ENCODE measurements at places on chromosomes 4 and X.

GRCh38 chr4:4472344-4472958 lies 69.4 kb downstream of the STX18 start:
- DNase-seq, result no peak

- DNase-seq, result no peak
Observed at GRCh38 chr4:129641179-129641578, 545.2 kb downstream of the C4orf33 start.

- no peak for DNase-seq
Observed at GRCh38 chr4:17187003-17187402, 288.6 kb upstream of the LDB2 start.

DNA sequence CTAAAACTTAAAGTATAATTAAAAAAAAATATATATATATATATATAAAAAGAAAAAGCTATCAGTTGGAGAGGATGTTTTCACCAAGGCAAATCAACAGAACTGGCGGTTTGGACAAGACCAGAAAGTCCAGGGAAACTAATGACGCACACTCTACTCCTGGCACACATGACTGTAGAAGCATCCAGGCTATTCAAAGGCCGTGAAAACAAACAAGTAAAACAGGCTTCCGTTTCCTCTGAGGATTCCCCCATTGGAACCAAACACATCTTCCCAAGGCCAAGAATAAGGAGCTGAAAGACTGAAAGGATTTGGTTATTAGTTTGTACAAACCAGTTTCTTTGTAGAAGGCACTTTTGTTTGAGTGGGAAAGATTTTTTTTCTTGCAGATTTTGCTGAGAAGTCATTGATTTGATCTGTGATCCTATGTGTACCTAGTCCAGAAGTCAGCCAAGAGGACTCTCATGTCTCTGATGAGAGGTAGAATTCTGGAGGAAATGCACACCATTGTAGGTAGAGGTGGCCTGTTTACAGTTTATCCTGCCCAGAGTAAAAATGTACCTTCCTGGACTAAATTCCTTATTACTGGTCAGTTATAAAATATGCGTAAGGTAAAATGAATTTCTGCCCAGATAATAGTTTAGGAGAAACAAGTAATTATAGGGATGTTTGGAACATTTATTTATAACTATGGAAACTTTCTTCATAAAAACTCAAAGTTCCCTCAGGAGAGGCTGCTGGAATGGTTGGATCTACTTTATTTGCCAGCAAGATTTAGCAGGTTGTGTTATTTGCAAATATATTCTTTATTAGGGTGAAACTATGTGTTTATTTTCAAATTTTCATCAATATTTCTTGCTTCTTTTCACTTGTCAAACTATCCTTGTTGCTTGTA lies 66.5 kb downstream of the DMP1 start:
- no peak for DNase-seq

- no peak for DNase-seq
Observed at GRCh38 chr4:53376900-53377299, 541 bp upstream of the FIP1L1 start.

DNA sequence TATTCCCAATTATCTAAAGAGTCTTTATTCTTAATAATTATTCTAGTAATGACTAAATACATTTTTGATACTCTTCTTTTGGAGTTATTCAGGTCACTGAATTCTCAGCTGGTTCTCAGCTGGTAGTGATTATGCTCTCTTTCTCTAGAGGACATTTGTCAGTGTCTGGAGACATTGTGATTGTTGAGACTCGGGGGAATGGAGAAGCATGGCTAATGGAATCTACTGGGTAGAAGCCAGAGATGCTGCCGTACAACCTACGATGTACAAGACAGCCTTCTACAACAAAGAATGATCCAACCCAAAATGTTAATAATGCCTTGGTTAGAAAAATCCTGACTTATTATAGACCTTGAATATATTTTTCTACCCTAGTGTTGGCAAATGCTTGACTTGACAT lies 149.2 kb upstream of the ANKRD50 start:
- no peak for DNase-seq

GRCh38 chr4:54571293-54572151 lies 86.2 kb upstream of the KIT start:
- no peak for DNase-seq

- no peak for DNase-seq
Observed at GRCh38 chr4:37770016-37770415, 56.5 kb upstream of the PGM2 start.

- no peak for DNase-seq
Observed at GRCh38 chr4:16617435-16617834, 281.0 kb downstream of the LDB2 start.

- DNase-seq, result no peak
Observed at GRCh38 chr4:9820343-9820742, 38.9 kb downstream of the DRD5 start.

GRCh38 chr4:71472946-71473345 lies 134.1 kb downstream of the SLC4A4 start:
- no peak for DNase-seq

DNA sequence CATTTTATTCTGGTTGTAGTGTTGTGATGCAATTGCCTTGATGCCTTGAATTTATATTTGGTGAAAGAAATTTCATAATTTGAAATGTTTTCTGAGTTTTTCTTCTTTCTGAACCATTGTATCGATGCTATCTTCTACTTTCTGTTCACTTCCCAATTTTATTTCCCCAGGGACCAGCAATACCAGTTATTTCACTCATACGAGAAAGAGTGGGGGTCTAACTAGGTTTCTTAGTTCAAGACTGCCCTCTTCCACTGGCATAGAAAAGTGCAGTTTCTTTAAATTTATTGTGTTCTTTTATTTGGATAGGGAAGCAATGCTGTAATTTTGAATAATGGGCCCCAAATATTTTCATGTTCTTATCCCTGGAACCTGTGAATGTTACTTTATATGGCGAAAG lies 544.0 kb upstream of the ADGRL3 start:
- no peak for DNase-seq

- no peak for DNase-seq
Observed at GRCh38 chr4:98581126-98581525, 77.3 kb downstream of the TSPAN5 start.

GRCh38 chrX:41722816-41723618 lies 964 bp upstream of the GPR82 start:
- no peak for DNase-seq

DNA sequence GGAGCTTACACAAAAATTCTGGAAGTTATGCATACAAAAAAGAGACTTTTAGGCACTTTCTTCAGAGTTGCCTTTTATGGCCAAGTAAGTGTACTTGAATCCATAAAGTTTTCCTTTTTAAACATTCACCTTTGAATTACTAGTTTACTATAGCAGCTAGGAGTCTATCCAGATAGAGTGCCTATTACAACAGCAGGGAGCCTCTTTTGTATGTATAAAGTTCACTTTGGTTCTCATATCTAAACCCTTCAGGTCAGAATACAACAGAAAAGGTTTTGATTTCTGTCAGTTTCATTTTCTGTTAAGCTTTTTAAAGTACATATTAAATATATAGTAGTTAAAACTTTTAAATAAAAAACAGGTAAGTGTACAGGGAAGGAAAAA lies 51.4 kb upstream of the IL13RA1 start:
- DNase-seq, result no peak
